Renal cortical epithelial cell (primary cell): ENCODE measurements at places on chromosomes 7 and 10.

DNA sequence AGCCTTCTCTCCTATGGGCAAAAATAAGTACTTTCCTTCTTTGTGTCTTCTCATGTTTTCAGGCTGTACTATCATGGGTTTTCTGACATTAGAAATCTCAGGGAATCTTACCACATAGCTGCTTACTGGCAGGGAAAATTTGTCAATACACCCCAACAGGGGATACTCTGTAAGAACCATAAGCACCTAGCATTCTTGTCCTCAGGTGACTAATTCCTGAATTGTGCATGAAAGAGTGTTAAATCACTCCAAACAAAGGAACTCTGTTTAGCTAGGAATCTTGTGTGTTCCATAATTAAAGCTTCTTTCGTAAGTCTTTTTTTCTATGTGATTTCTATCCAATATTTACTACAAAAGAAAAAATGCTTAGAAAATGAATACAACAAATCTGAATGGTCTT is 206.7 kb upstream of the POT1 start:
- peak; percentile 61 for DNase-seq

DNA sequence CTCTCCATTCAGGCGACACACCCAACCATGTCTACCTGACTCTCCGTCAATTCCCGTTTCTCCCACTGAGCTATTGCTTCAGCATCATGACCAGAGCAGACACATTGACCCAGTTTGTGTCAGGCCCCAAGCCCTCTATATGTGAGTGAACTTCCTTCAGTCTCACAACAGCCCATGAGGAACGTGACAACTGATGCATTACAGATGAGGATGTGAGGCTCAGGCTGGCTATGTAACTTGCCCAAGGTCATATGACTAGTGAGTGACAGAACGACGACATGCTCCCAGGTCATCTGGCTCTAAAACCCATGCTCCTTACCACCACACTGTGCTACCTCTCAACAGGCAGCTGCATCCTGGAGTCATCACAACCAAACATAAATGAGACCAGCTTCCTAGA is 3.7 kb downstream of the TMEM140 start:
- DNase-seq, result peak; percentile 63

- DNase-seq, result no peak
Measured at GRCh38 chr10:23433701-23434100, 5.2 kb upstream of the OTUD1 start.

DNA sequence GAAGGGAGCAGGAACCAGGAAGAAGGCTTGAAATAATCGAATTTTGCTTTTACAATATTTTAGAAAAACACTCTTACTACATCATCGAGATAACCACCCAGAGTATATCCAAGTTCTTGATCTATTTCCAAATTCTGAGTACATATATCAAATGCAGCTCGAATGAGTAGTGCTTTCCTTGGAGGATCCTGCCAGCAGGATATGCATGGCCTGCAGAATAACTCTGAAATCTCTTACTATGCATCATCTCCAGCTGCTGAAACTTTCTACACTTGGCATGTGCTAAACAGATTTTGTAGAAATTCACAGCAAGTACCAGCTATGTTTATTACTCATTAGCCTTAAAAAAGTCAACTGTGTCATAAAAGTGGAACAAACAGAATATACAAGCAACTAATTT is 44.0 kb upstream of the ANK3 start:
- DNase-seq, result no peak

GRCh38 chr7:149723795-149724495 is 49.4 kb downstream of the ZNF467 start:
- no peak for DNase-seq

DNA sequence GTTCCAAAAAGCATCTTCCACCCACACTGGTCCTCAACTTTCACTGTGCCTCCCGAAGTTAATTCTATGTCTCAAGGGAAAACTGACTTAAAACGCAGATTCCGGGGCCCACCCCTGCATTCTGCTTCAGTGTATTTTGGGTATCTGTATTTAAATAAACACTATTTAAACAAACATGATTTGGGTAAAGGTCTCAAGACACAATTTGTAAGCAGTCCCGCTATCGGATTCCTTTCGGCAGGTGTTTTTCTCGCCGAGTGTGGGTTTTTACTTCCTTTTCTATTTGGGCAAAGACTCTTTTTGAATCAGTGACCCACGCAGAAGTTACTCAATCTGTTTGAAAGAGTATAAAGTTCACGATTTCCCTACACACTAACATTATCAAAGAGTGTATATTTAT is 1.2 kb downstream of the PDIA4 start:
- DNase-seq, result peak; percentile 16
